ENCODE measurements at places on chromosomes 3 and 15.

DNA sequence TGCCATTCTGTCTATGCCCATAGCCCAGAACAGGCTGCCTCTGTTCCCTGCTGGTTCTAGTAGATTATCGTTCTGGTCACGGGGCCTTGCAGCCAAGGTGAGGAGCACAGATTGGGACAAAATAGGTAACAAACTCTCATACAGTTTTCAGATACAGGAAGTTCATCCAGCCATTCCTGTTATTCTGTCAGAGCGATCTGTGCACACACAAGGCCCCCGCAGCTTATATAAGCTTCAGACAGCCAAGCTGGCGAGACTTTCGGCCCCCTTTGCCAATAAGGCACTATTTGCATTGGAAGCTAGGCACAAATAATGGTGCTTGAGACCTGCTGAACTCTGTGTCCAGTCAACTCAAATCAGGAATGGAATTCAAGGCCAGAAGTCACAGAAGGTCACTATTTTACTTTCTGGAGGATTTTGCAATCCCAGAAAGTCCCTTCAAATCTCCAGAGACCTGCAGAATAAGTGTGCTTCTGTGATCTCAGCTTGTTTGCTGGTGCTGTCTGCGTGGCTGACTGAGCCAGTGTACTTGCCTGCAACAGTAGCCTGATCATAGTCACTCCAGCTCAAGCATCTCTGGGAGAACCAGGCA lies 69.4 kb downstream of the BFSP2 start:
- no peak for DNase-seq

GRCh38 chr3:8506571-8507061 lies 5.0 kb downstream of the LMCD1 start:
- no peak for DNase-seq

DNA sequence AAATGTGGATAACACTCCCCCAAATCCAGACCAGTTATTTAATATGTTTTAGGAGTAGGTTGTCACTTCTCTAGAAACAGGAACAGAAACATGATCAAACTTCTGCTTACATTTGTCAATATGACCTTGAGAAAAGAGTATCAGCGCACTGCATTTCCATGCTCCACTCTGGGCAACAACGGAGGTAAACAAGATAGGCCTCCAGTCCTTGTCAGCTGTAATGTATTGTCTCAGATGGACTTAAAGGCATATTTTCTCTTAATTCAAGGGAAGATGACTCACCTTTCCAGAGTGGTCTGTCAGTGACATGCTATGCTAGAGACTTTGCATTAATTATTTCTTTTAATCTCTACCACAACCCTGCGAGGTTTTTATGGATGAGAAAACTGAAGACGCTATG lies 51.6 kb upstream of the TCF12 start:
- no peak for DNase-seq

DNA sequence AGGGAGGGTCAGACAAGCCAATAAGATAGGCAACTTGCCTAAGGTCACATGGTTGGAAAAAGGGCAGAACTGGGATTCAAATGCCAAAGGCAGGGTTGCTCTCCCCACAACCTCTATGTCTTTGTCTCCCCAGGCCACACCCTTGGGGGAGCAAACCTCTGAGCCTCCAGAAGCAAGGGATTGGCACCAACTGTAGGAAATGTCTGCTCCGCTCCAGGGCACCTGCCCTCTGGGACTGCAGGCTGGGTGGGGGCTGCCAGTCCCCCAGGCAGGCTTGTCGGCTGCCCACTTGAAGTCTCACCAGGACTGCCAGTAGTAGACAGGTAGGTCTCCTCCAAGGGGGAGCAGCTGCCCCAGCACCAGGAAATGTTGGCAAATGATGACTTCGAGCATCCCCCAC lies 2.0 kb downstream of the FAM3D start:
- no peak for DNase-seq

GRCh38 chr3:23183731-23184130 lies 19.4 kb upstream of the UBE2E2 start:
- DNase-seq, result no peak

DNA sequence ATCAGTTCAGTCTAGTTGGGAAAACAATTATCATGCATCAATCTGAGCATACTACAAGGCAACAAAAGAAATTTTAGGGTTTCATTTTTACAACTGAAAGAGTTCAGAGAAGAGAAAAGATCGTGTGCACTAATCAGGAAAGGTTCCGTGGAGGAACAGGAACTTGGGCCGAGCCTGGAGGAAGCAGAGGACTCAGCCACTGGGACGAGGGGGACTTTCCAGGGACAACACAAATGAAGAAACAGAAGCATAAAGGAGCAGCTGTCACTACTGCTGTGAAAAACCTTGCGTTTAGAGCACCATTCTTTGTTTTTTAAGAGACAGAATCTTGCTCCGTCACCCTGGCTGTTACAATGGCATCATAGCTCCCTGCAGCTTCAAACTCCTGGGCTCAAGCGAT lies 60.5 kb downstream of the MYO1E start:
- no peak for DNase-seq

Measured in stimulated activated CD8-positive, alpha-beta memory T cell treated with anti-CD3 and anti-CD28 coated beads, Interleukin-4, amount 100 ng/mL, for 1 hour (primary cell).